BJ (cell line): ENCODE measurements at places on chromosomes 2 and 18.
A peak's percentile ranks its signal among the peaks of the same experiment; 100 is the strongest.

- DNase-seq = no peak
Observed at GRCh38 chr2:175441181-175441761, 259.8 kb upstream of the ATP5MC3 start.

GRCh38 chr18:60910534-60910933 lies 422.7 kb upstream of the CDH20 start:
- DNase-seq = no peak

GRCh38 chr2:209121691-209122090 lies 302.2 kb upstream of the MAP2 start:
- DNase-seq = no peak

DNA sequence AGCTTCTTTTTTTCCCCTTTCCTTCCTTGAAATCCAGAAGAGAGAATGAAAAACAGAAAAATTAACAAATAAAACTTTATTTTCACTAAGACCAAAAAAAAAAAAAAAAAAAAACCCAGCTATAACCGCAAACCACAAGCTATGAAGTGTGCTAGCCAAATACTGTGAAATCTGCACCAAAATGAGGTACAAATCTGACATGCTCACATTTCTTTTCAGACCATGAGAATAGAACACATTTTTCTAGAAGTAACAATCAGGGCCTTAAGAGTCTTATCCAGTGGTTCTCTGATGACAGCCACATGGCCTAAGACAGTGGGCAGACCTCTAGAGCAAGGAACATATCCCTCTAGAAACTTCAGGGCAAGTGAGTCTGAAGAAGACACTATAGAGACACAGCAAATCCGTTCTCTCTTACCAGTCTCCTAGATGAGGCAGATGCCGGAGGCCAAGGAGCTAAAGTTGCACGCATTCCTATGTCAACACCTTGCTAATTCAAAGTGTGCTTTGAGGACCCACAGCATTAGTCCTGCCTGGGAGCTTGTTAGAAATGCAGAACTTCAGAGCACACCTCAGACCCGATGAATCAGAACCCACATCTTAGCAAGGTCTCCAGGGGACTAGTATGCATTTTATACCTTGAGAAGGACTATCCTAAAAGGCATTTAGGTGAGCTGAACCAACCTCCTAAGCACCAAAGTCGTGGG lies 317.1 kb downstream of the MYCN start:
- DNase-seq = no peak

GRCh38 chr2:154707994-154708575 lies 9.6 kb downstream of the KCNJ3 start:
- no peak for DNase-seq

GRCh38 chr18:21741562-21742314 lies 1.1 kb downstream of the MIB1 start:
- DNase-seq = no peak

- no peak for DNase-seq
Observed at GRCh38 chr2:132515010-132515409, 98.4 kb downstream of the GPR39 start.

DNA sequence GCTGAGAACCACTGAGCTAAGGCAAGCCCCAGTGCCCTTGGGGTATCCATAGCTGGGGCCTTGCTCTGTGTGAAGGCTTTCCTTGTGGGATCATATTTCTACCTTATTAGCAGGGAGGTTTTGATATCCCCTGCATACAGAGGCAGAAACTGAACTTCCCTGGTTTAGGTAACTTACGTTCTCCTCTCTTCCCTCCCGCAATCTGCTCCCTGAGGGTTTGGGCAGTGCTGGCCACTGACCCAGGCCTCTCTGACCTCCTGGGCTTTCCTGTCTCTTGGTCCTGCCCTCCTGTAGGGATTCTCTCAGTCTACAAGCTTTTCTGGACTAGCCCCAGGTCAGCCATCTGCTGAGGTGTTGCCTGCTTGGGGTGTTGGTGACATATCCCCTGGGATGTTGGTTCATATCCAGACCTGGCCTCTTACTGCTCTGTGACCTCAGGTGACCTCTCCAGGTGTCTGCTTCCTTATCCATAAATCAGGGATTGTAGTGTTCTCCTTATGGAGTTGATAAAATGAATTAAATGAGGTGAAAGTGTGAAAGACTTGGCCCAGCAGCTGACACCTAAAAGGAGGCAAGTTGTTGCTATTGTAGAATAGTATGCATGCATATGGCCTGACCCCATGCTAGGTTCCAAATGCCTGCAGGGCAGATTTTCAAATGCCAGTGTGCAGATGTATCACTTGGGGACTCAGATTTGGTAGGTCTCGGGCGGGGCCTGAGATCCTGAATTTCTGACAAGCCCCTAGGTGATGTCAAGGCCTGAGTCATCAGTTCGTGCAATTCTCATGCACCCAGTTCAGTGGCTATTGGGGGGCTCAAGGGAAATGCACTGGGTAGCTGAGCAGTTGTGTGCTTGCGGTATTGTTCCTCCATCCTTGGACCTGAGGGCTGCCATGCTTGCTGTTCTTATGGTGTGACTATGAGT lies 106.6 kb downstream of the FHOD3 start:
- no peak for DNase-seq

- DNase-seq = no peak
Observed at GRCh38 chr2:44881856-44882255, 59.6 kb upstream of the SIX3 start.

DNA sequence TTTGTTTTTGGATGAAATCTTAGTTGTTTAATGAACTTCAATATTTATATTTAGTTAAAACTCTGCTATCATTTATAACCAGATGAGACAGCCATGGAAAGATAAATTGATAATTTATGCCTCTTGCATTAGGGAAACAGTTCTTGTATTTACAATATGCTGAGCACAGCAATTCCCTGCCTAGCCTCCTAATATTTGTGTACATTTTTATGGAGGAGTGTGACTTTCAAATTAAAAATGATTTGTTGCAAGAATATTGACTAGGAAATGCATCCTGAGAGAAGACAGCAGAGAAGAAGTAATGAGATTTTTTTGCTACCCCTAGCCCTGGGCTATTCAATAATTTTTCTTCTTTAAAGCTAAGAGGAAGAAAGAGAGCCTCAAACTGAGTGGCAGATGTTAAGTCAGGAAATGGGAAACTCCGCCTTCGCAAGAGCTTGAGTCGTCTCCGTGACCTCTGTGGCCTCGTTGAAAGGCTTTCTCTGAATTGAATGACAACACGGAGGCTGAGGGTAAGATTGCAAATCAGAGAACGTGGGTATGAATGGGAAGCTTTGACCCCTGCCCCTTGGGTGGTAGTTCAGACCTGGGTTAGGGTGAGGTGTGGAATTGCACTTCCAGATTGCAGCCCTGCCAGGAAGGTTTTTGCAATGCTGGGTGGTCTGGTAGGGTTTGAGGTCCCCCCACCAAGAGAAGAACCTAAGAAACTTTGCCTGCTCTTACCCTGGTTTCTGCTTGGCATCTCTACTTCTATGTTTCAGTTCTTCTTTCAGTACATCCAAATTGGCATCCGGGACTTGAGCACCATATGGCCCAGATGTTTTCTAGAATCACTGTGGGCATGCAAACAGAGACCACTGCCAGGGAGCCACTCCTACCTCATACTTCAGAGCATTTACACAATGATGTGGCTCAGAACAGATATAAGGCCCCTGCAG lies 210.3 kb upstream of the RBMS1 start:
- DNase-seq = no peak

- DNase-seq = no peak
Observed at GRCh38 chr18:62179213-62179612, 7.6 kb downstream of the PIGN start.

DNA sequence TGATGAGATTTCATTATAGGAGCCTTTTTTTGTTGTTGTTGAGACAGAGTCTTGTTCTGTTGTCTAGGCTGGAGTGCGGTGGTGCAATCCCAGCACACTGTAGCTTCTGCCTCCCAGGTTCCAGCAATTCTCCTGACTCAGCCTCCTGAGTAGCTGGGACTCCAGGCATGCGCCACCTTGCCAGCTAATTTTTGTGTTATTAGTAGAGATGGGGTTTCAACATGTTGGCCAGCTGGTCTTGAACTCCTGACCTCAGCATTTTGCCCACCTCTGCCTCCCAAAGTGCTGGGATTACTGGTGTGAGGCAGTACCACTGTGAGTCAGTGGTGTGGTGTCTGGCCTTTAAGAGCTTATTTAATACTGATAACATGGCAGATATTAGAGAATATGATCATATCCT lies 60.1 kb downstream of the MOB4 start:
- DNase-seq = no peak

- no peak for DNase-seq
Observed at GRCh38 chr18:78758496-78758895, 221.1 kb upstream of the SALL3 start.

DNA sequence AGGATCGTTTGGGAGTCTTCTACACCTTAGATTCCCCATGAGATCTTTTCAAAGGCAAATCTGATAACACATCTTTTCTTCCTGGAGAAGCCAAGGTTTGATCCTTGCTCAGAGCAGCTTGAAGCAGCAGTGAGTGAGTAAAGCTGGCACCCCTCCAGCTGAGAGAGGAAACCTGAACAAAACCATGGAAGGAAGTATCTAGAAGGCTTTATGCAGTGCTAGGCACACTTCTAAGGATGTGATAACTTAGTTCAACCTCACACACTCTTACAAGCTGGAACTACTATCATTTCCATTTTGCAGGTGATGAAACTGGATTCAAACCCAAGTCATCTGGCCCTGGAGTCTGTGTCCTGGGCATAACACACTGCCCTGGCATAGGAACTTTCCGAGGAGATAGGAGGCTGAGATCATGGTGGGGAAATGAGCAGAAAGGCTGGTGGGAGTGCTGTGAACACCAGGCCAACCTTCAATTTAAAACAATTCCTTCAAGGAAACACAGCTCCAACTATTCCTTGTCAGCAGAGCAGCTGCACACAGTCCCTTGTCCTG lies 71.2 kb downstream of the CTAGE1 start:
- no peak for DNase-seq

GRCh38 chr2:110755491-110756078 lies 23.2 kb downstream of the ACOXL start:
- DNase-seq = no peak

- DNase-seq = no peak
Observed at GRCh38 chr2:147688242-147688641, 156.6 kb upstream of the ACVR2A start.

DNA sequence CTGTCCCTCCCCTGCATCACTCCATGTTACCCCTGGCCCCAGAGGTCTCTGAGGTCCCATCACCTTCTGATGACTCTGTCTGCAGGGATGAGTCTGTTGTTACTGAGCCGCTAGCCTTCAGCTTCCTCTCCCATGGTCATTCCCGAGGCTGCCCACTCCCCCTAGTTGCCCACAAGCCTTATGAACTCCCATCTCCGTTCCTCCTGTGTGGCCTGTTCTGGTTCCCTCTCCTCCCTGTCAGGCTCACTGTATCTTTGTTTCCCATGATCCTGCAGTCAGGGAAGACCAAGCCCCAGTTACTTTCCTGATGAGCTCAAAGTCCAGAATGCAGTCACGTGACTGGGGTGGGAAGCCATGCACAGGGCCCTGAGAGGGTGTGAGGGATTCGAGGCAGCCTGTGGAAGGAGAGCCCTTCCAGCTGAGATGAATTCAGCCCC lies 39.5 kb downstream of the INPP4A start:
- DNase-seq = no peak

GRCh38 chr2:71100195-71100964 lies 29.6 kb downstream of the MCEE start:
- peak; percentile 9 for DNase-seq

GRCh38 chr2:113285816-113286215 lies 7.1 kb upstream of the PAX8 start:
- DNase-seq = no peak
